ENCODE measurements at places on chromosomes 4 and X. TPM values are rescaled to one million over a fixed set of nuclear protein-coding genes. Genes with fewer than 3 reads are reported as not detected.

- DNase-seq = no peak
These were observed 76.0 kb downstream of the NR3C2 start for GRCh38 chr4:148366251-148366650.

GRCh38 chr4:4857809-4858508, 1.5 kb upstream of the MSX1 start:
- no peak for DNase-seq

DNA sequence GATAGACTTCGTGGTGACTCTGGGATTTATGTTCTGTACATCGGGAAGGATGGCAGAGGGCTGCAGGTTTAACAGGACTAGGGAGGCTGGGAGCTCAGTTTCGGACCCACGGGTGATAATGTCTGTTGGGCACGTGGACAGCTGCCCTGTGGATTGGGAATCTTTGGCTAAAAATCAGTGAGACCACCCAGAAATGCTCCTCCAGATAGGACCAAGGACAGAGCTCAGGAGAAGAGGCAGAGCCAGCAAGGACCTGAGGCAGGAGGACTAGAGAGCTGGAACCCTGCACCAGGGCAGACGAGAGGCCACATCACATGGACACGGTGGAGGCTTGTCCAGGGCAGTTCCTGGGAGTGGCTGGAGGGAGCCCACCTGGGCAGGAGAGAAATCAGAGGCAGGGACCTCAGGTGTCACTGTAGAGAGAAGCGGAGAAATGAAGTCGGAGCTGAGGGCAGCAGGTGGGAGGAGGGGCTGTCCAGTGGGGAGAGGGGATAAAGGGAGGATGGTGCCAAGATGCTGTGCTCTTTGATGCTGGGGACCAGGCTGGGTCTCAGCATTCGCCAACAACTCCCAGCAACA, 79.2 kb downstream of the CPZ start:
- DNase-seq = no peak

DNA sequence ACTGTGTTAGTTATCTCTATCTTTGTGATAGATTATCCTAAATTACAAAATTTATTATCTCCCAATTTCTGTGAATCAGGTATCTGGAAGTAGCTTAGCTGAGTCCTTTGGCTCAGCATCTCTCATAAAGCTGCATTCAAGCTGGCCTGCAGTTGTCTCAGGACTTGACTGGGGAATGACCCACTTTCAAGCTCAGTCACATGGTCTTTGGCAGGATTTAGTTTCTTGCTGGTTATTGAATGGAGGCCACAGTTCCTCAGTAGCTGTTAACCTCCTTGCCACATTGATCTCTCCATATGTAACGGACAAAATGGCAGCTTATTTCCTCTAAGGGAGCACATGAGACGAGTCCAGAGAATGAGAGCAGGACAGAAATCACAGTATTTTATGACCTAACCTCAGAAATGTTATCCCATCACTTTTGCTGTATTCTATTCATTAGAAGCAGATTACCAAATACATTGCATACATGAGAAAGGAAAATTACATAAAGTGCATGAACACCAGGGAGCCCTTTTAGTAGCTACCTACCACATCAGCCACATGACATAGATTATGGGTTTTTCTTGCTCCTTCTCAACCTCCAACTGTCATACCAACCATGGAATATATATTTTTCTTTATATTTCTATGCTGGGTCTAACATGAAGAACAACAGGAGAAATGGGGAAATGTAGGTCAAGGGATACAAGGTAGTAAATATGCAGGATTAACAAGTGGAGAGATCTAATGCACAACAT, 730.1 kb downstream of the CCSER1 start:
- no peak for DNase-seq

DNA sequence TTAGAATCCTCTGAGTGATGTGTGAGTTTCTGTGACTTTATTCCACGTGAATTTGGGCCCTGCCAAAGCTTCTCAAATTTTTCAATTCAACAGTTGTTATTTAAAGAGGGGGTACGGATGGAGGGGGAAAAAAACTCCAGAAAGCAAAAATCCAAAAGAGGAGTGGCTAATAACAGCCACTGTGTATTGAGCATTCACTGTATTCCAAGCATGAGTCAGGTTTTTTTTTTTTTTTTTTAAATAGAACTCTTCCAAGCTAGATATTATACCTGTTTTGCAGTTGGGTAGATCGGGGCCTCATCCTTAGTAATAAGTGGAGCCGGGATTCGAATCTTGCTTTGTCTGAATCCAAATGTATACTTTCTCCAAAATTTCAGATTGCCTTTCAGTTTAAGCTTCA, 6.4 kb upstream of the RHOH start:
- no peak for DNase-seq

- DNase-seq = no peak
These were observed 4.6 kb upstream of the RS1 start for GRCh38 chrX:18676470-18676869.

GRCh38 chr4:7426525-7427171, 8.1 kb downstream of the PSAPL1 start:
- DNase-seq = no peak

GRCh38 chr4:110955748-110956147, 332.9 kb upstream of the PITX2 start:
- no peak for DNase-seq

GRCh38 chrX:72019487-72019886, 108.8 kb downstream of the NHSL2 start:
- no peak for DNase-seq

- DNase-seq = no peak
These were observed 36.3 kb downstream of the PRDM5 start for GRCh38 chr4:120886191-120886590.

DNA sequence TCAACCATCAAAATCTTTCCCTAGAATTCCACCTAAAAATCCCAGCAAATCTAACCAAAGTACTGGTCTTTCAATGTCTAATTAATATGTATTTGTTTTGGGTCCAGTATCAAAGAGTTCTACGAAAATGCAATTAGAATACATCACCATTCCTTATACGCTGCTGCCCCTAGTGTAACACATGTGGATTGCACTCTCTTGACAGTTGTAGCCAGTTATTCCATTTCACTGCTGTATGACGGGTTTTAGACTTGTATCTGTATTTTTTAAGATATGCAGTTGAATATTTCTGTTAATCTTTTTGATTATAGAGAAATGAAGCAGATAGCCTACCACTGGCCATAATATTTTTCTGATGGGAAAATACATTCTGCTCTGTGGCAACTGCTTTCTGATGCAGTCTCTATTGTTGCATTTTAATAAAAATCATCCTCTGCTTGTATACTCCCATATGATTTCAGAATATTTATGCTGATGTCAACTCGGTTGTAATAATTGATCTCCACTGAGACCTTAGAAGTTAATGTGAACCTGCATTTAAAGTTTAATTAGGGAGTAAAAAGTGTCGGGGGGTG, 17.1 kb upstream of the PAGE2B start:
- no peak for DNase-seq

GRCh38 chr4:143782521-143782920, 82.0 kb upstream of the FREM3 start:
- no peak for DNase-seq

DNA sequence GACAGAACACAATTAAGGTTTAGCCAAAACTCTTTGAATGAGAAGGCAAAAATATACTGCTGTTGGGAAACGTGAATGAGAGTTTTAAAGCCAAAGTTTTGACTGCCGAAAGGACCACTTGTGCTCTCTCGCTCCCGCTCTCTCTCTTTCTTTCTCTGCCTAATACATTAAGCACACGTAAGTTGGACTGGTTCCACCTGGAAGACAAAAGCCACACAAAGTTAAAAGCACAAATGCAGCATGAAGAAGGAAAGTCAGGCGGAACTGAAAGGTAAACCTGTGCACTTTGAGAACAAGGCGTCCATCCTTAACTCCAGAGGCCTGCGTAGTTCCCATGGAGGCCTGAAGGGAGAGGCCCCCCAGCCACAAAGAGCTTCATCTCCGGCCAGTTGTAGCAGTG, 1.9 kb downstream of the DCAF12L2 start:
- DNase-seq = no peak

- no peak for DNase-seq
These were observed 27.9 kb upstream of the UGT2B4 start for GRCh38 chr4:69523385-69524132.

- no peak for DNase-seq
These were observed 426.3 kb downstream of the KCNIP4 start for GRCh38 chr4:21522296-21522695.

DNA sequence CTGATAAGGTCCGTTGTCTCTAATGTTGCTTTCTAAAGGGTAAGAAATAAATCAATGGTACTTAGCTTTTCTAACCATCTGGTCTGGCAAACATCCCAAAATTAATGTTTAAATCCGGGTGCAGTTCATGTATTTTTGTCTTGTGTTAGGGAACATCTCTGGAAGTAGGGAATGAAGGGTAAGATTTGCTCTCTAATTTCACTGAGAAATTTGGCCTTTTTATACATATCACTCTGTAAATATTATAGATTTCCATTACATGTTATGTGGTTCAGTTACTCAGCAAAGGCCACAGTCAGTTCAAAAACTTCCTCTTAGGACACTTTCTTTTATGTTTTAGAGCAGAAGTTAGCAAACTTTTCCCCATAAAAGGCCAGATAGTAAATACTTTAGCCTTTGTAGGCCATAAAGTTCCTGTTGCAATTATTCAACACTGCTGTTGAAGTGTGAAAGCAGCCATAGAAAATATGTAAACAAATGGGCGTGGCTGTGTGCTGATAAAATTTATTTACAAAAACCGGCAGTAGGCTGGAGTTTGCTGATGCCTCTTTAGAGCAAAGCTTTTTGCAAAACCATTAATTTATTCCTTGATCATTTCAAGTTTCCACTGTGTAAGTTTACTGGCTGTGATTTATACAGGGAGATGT, 218.1 kb downstream of the ANTXR2 start:
- DNase-seq = no peak

DNA sequence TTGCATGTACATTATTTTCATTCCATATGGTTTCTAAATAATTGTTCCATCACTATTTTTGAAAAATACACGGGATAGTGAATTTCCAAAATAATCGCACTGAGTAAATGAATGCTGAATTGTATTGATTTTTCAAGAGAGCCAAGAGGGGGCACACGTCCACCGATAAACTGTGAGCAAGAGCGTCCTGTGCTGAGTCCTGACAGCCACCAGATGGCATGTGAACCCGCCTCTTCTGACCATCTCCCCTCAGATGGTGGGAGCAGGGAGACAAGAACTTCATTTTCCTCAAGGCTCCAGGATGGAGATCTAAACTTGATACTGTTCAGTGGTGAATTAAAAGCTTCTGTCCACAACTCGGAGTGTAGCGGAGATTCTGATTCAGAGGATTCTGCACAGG, 30.6 kb upstream of the IL9R start:
- DNase-seq = no peak

GRCh38 chrX:55818673-55819375, 101.3 kb downstream of the RRAGB start:
- DNase-seq = no peak

DNA sequence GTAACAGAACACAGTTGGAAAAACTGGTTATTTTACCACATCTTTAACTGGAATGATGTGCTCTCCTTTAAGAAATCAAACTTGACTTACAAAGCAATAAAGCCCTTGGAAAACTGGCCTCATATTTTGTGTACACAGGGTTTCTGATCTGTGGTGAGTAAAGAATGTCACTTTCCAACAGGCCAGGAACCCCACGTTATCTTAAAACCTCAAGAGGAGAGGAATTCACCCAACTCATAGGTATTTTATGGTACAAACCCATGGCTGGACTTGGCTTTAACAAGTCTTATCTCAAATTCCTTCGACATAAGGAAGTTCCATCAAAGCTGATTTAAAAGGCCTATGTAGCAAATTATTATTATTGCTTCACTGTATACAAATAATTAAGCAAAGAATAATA, 1735.1 kb downstream of the PCDH7 start:
- DNase-seq = no peak

DNA sequence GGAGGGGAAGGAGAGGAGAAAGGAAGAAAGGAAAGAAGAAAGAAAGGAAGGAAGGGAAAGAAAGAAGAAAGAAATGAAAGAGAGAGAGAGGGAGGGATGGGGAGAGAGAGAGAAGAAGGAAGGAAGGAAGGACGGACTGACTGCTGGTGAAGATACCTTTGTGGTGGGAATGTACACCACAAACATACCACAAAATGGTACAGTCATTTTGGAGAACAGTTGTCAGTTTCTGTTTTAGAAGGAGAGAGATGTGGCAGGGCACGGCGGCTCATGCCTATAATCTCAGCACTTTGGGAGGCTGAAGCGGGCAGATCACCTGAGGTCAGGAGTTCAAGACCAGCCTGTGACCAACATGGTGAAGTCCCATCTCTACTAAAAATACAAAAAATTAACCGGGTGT, 40.0 kb upstream of the SHISA3 start:
- DNase-seq = no peak

GLOD5 gene
- 4.3 TPM for total RNA-seq

PFKFB1 gene
- 0.29 TPM for total RNA-seq

MFAP3L gene
- 10.8 TPM for total RNA-seq

CXCL6 gene
- total RNA-seq = 0.19 TPM

INTU gene
- 8.2 TPM for total RNA-seq

PPP4R3C gene
- total RNA-seq = not detected

HSFX3 gene
- not detected for total RNA-seq

SPCS3 gene
- 152 TPM for total RNA-seq

NDST3 gene
- 0.09 TPM for total RNA-seq

EDA gene
- total RNA-seq = 4.9 TPM

FAAH2 gene
- total RNA-seq = 11.6 TPM

Measured in mucosa of descending colon (tissue), 3 donors.